ENCODE measurements at places on chromosomes 1 and 21.
A peak's percentile ranks its signal among the peaks of the same experiment; 100 is the strongest.

- DNase-seq, result no peak
Observed at GRCh38 chr1:11461531-11462137, 17.3 kb upstream of the DISP3 start.

- DNase-seq, result peak; percentile 79
Observed at GRCh38 chr1:209747580-209748262, 8.1 kb upstream of the TRAF3IP3 start.

DNA sequence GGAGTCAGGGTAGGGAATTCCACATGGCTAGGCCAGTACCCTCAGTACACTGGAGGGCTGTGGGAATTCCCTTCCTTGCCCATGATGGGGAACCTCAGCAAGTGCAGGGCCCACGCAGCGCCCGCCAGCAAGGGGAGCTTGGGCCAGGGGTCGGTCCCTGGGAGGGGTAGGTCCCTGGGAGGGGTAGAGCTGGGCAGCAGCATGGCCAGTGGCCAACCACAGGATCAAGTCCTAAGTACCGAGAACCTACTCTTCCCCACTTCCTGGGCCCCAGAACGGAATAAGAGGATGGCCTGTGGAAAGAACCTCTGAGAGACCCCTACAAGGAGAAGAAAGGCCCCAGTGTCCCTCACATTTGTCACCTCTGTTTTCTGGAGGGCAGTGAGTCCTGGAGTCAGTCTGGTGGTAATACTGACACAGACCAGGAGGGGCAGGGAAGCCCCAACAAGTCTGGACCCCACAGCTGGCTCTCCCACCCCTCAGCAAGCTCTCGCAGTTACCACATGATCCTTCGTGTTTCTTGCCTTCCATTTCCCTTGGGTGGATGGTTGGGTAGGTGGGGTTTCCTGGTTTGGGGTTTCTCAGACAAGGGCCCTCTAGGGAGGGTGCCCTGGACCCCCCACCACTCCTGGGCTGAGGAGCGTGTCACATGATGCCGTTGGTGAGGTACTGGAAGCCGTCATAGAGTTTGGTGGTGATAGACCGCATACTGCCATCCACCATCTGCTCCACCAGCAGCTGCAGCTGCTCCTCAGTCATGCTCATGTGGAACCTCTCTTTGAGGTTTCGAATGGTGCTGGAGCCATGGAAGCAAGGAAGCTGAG lies 10.3 kb downstream of the ZNF687 start:
- DNase-seq, result no peak

GRCh38 chr1:39898648-39899603 lies 2.8 kb downstream of the MYCL start:
- DNase-seq, result no peak

DNA sequence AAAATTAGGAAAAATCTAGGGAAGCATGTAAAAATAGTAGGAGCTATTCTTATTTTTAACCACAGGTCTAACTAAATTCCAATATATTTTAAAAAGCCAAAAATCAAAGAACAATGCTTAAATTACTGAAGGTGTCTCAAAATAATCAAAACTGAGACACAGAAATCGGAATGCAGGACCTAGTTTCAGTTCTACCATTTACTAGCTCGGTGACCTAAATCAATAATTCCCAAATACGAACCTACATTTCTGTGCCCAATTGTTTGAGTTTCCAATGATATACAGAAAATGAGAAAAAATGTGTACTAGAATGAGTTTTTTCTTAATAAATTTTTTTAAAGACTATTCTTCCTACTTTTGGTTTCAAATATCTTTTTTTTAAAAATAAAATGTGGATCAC lies 37.4 kb downstream of the ANKRD13C start:
- no peak for DNase-seq

DNA sequence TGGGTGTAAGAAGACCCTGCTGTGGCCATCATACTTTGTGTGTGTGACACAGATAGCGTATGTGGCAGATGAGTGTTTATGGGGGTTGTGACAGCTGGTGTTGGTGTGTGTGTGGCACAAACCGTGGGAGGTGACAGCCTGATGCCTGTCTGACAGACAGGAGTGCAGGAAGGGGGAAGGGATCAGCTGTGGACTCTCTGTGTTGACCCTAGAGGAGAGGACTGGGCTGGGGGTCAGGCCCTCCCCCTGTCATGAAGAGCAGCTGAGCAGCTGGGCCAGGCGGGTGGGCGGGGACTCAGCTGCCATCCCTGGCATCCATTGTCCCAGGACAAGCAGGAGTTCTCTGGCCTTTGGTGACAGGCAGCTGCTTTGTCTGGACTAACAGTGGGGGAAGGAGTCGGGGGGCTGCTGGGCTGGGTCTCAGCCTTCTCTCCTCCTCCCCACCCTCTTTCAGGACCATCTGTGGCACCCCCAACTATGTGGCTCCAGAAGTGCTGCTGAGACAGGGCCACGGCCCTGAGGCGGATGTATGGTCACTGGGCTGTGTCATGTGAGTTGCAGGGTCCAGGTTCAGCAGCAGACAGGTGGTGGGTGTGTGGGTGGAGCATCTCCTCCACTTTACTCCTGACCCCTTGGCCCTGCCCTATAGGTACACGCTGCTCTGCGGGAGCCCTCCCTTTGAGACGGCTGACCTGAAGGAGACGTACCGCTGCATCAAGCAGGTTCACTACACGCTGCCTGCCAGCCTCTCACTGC lies 2.3 kb downstream of the PLK3 start:
- no peak for DNase-seq

GRCh38 chr21:42632336-42632751 lies 21.1 kb upstream of the PDE9A start:
- no peak for DNase-seq

- no peak for DNase-seq
Observed at GRCh38 chr1:39782103-39782502, 6.6 kb downstream of the BMP8B start.

GRCh38 chr21:43603641-43604504 lies 55.4 kb downstream of the HSF2BP start:
- no peak for DNase-seq

DNA sequence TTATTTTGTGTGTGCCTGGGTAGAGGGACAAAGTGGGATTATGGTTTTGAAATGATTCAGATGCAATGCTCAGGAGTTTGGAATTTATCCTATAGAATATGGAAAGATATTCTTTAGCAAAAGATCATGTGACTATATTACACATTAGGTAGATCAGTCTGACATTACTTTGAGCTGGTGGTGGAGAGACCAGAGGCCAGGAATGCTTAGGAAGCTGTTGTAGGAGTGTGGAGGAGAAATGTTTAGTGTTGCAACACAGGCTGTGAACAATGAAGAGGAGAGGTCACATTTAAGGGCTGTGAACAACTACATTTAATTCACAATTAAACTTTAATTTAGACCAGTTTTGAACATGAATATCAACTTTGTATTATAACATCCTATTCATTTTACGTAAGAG lies 45.3 kb upstream of the PODN start:
- DNase-seq, result no peak

GRCh38 chr1:187744665-187745064 lies 915.9 kb downstream of the PLA2G4A start:
- DNase-seq, result no peak

DNA sequence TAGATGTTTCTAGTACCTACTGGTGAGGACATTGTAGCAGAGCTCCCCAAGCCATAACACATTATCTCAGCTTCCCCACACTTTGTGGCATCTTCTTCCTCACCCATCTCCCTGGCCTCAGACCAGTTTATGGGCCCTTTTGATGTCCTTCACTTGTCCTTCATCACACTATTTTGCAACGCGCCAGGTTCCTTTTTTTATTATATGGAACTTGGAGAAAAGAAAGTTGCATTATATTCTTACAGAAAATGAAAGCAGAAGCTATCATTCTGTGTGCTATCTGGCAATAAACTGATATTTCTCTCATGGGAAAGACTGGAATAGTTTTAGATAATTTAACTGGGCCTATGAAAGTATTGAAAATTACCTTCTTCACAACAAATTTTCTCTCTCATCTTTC lies 196.9 kb upstream of the ETV3 start:
- no peak for DNase-seq

DNA sequence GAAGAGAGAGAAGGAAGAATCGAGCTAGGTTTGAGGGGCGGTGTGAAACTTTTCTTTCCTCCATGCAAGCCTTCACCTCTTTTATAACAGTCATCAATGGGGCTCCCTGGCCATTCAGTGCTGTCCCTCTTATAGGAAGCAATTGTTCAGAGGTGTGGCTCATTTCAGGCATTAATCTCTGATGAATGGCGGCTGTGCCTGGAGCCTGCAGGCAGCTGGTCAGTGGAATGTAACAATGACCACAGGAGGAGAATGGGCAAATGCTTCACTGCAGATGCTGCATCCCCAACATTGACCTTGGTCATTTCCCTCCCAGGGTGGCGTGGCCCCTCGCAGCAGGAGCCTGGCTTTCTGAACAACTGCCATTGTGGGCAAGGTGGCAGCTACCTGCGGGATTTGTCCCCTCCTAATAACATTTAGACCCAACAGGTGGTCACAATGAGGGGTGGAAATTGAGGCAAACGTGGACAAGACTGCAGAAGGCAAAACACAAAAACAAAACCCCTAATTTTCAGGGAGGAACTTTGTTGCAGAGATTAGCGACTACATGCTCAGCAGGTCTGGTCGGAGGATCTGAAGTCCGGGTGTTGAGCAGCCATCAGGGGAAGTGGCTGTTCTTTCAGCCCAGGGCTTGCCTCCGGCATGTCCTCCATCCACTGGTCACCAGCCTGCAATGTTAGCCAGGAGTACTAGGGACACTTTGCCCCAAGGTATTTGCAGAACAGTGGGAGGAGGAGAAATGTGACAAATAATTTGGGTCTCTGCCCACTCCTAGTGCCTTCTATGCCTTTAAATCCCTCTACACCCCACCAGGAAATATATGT lies 97.3 kb upstream of the PAXBP1 start:
- DNase-seq, result no peak

- no peak for DNase-seq
Observed at GRCh38 chr1:200038981-200039848, 11.7 kb downstream of the NR5A2 start.

All from activated CD4-positive, alpha-beta T cell treated with anti-CD3 and anti-CD28 coated beads for 24 hours (primary cell).